Vein endothelial cell (primary cell): ENCODE measurements at places on chromosomes 16 and 17. TPM values are rescaled to one million over a fixed set of nuclear protein-coding genes. Genes with fewer than 3 reads are reported as not detected.

TPSG1 gene
- total RNA-seq: not detected in 2 replicates

P2RX1 gene
- not detected in 2 replicates for total RNA-seq

NOL3 gene
- total RNA-seq: 7.0 and 8.8 TPM in 2 replicates

SALL1 gene
- under 0.01 TPM in 1 of 2 replicates, not detected in the other for total RNA-seq

TMC8 gene
- 0.33 and 0.38 TPM in 2 replicates for total RNA-seq
